ENCODE measurements at places on chromosomes 7 and 10. TPM values are rescaled to one million over a fixed set of nuclear protein-coding genes. Genes with fewer than 3 reads are reported as not detected.

The VSTM2A gene
- not detected for total RNA-seq

The MRLN gene
- not detected for total RNA-seq

The NUTM2B gene
- total RNA-seq = 0.50 TPM

The PTPRZ1 gene
- total RNA-seq = not detected

The ARHGEF35 gene
- total RNA-seq = 0.23 TPM

The SPDYE9 gene
- total RNA-seq = not detected

The GOLGA7B gene
- 4.9 TPM for total RNA-seq

The GDF2 gene
- total RNA-seq = not detected

The LFNG gene
- 12.7 TPM for total RNA-seq

The OR2A7 gene
- total RNA-seq = not detected

The FAM3C gene
- total RNA-seq = 34.1 TPM

The RPEL1 gene
- not detected for total RNA-seq

The TMEM236 gene
- 0.08 TPM for total RNA-seq

The GCC1 gene
- 15.7 TPM for total RNA-seq

The EIF4H gene
- total RNA-seq = 310 TPM

The BICC1 gene
- total RNA-seq = 32.9 TPM

The ZSCAN21 gene
- total RNA-seq = 11.6 TPM

The TCF7L2 gene
- total RNA-seq = 24.3 TPM

The MMP21 gene
- 0.03 TPM for total RNA-seq

The C10orf62 gene
- total RNA-seq = not detected

The CPVL gene
- not detected for total RNA-seq

The LUC7L2 gene
- 42.8 TPM for total RNA-seq

The CPA1 gene
- total RNA-seq = not detected

The AEBP1 gene
- total RNA-seq = not detected

The CAPZA2 gene
- total RNA-seq = 126 TPM

The UPK3BL2 gene
- total RNA-seq = 3.8 TPM

The OR2A42 gene
- total RNA-seq = not detected

The ARHGAP22 gene
- total RNA-seq = 4.1 TPM

The ENO4 gene
- 0.34 TPM for total RNA-seq

The NPTX2 gene
- total RNA-seq = not detected

The ZNF727 gene
- total RNA-seq = not detected

The CALML5 gene
- not detected for total RNA-seq

The TEX36 gene
- not detected for total RNA-seq

The GPR85 gene
- not detected for total RNA-seq

The SLC18A3 gene
- not detected for total RNA-seq

The SFRP4 gene
- total RNA-seq = 4.6 TPM

The PRPS1L1 gene
- total RNA-seq = not detected

The GIMAP7 gene
- total RNA-seq = not detected

The ENTPD1 gene
- total RNA-seq = 0.05 TPM

Measured in A549 treated with DMSO at 1 μM for 4 hours (cell line).